ENCODE measurements at places on chromosomes 5 and 9. TPM values are rescaled to one million over a fixed set of nuclear protein-coding genes. Genes with fewer than 3 reads are reported as not detected.
A peak's percentile ranks its signal among the peaks of the same experiment; 100 is the strongest.

DNA sequence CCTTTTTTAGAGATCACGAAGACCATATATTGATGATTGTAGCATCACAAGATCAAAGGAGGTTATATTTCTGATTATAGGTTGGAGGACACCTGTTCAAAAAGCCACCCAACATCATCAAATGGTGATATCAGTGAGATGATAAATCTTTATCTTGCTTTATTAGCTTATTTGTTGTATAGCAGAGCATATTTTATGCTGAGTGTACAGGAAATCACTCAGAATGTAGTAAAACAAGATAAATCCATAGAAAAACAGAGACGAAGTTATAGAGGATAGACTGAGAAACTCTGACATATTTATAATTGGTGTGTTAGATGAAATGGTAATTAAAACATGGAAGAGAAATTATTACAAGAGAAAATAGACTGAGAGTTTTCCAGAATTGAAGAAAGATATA is 69.8 kb upstream of the DMAC1 start:
- no peaks in the 10 kb centered on the region for H3K27me3 ChIP-seq
- DNase-seq: no peak
- H3K36me3 ChIP-seq: no peaks in the 10 kb centered on the region
- no peak overlapping the region for H3K4me3 ChIP-seq

The HTR1A gene
- total RNA-seq: not detected

GRCh38 chr9:19879062-19879461 is 90.2 kb upstream of the SLC24A2 start:
- H3K36me3 ChIP-seq: no peaks in the 10 kb centered on the region
- H3K4me1 ChIP-seq: no peaks in the 10 kb centered on the region

- no peaks in the 10 kb centered on the region for H3K36me3 ChIP-seq
- no peak overlapping the region for H3K27ac ChIP-seq
- no peaks in the 10 kb centered on the region for H3K27me3 ChIP-seq
- DNase-seq: no peak
- no peaks in the 10 kb centered on the region for H3K4me1 ChIP-seq
- no peak overlapping the region for H3K4me3 ChIP-seq
Measured at GRCh38 chr9:118170032-118170955, 466.1 kb downstream of the TLR4 start.

GRCh38 chr5:149581931-149582768 is 852 bp downstream of the ARHGEF37 start:
- no peak for DNase-seq
- H3K27ac ChIP-seq: no peak overlapping the region
- H3K4me3 ChIP-seq: peak overlapping the region; percentile 61
- no peaks in the 10 kb centered on the region for H3K27me3 ChIP-seq

DNA sequence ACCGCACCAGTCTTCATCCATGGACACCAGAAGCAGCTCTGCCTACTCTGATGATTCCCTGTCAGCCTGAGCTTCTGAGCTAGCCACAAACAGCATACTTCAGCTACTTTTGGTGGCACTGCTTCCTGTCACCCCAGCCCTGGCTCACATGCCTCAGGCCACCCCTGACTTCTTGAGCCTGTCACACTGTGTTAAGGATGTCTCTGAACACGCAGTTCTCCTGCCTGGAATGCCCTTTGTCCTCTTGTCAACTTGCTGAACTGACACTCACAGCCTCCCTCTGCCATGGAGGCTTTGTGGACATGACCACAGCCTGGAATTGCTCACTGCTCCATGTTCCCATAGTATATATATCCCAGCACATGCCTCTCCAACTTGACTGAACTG is 7.2 kb downstream of the MACROH2A1 start:
- no peak for DNase-seq
